Stimulated activated naive CD8-positive, alpha-beta T cell treated with anti-CD3 and anti-CD28 coated beads, Interleukin-15, amount 100 ng/mL, for 72 hours (primary cell): ENCODE measurements at places on chromosomes 11 and 22.

- DNase-seq, result no peak
Measured at GRCh38 chr11:69948256-69949141, 129.3 kb upstream of the FGF3 start.

DNA sequence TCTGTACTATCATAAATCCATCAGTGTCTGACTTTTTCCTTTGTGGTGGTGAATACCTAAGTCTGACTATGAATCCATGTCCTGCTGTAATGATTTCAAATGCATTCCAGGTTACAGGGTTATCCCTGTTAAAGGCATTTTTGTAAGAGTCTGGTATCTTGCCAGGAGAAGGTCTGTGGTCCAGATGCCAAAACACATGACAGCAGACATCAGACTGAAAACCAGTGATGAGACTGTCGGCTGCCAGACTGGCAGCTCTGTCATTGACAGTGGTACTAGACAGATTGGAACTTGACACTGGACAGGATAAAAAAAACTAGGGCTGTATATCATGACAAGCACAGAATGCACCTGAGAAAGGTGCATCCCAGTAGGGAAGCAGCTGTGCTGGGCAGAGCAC lies 301.8 kb upstream of the FAT3 start:
- DNase-seq, result no peak

- no peak for DNase-seq
Measured at GRCh38 chr11:13119361-13119760, 110.2 kb downstream of the RASSF10 start.

- no peak for DNase-seq
Measured at GRCh38 chr11:17766590-17766989, 32.0 kb downstream of the KCNC1 start.

- no peak for DNase-seq
Measured at GRCh38 chr22:12601870-12602779, 2925.9 kb upstream of the OR11H1 start.

DNA sequence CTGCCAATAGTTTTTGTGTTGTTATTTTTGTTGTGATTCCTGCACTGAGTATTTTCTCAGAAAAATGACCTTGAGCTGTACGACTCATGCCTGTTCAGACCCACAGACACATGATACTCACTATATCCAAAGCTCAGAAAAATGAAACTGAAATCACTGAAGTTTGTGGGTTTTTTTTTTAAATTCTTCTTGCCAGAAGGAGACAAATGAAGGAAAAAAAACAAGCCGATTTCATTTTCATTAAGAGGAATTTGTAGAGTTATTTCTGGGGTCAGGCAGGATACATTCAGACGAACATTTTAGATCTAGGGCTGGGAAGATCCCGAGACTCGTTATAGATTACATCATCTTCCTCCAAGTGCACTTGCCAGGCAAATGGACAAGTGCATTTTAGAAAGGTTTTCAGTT lies 60.4 kb downstream of the BMAL1 start:
- no peak for DNase-seq

DNA sequence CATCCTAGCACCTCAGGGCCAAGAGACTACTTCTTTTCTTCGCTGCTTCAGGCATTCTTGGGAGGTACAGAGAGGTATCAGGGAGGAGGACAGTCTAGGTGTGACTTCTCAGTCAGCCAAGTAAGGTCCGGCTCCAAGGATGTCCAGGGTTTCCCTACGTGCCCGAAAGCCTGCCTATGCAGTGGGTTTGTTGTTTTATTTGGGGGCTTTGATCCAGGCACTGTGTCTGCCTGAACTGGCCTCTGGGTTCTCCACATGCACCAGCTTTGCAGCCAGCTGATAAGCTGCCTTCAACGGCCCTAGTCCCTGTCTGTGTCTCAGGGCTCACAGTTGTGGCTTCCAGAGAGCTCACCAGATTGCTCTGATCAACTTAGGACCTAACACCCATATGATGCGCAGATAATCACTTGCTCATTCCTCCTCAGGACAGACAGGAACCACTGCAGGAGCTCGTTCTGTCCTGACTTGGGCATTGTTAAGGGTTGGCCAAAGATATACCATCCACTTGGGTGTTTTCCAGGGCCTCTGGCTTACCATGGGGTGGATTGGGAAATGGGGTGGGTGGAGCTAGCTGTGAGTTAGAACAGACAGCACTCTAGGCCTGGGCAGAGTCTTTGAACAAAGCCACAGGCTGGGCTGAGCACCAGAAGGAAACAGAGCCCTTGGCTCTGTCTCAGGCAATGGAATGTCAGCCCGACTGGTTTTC lies 45.5 kb upstream of the CRYBB3 start:
- no peak for DNase-seq

GRCh38 chr22:47625531-47626427 lies 863.3 kb downstream of the TBC1D22A start:
- no peak for DNase-seq

DNA sequence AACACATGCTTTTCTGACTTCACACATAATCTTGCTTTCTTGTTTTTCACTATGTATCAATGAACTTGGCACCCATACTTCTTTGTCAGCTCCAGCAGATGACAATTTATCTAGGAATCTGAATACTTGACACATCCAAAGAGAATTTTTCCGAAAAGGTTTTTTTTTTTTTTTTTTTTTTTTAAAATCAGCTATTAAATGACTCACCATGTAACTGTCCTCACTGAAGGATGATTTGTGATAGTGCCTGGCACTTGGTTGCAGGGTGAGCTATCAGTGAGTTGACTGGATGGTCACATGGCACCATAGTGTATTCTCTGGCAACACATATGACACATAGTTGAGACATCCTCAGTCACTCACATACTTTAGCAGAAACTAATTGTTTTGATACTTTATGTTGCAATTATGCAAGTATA lies 133.4 kb upstream of the E2F8 start:
- no peak for DNase-seq

DNA sequence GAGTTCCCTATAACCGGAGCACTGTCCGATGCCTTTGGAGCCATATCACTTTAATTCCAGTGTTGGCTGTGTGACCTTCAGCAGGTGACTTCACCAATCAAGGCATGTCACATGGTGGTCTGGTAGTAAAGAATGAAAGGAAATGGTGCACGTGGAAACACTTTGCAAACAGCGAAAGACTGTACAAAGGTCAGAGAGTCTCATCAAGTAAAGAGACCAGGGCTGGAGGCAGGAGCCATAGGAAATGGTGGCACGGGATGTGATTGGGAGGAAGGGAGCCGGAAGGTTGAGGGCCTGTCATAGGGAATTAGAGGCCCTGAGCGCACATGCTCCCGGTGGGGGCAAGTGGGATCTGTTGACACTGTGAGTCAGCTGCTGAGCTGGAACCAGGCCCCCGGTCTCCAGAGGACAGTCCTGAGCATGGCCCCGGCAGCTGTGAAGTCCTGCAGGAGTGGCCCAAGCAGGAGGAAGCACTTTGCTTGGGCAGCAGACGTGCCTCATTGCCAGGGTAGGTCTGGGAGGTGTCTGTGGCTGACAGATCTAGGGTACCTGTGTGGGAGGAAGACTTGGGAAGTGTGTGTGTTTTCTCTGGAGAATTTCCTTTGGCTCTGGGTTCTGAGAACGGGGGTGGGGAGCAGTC lies 2.0 kb downstream of the DAGLA start:
- no peak for DNase-seq

DNA sequence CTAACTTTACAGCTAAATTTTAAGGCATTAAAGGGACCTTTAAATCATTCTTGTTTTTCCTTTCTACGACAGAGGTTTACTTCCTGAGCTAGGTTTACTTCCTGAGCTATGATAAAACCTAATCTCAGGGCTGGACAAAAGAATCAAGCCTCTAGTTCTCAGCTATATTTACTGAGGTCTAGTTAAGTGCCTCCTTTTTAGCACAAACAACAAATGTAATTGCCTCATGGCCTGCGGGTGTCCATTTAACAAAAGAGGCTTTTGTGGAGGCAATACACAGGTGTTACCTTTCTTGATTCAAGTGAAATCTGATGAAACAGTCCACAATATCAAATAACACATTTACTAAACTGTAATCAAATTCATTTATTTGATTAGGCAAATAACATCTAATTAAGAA lies 67.3 kb downstream of the IMMP1L start:
- DNase-seq, result no peak

- DNase-seq, result no peak
Measured at GRCh38 chr11:29963796-29964195, 53.0 kb downstream of the KCNA4 start.

DNA sequence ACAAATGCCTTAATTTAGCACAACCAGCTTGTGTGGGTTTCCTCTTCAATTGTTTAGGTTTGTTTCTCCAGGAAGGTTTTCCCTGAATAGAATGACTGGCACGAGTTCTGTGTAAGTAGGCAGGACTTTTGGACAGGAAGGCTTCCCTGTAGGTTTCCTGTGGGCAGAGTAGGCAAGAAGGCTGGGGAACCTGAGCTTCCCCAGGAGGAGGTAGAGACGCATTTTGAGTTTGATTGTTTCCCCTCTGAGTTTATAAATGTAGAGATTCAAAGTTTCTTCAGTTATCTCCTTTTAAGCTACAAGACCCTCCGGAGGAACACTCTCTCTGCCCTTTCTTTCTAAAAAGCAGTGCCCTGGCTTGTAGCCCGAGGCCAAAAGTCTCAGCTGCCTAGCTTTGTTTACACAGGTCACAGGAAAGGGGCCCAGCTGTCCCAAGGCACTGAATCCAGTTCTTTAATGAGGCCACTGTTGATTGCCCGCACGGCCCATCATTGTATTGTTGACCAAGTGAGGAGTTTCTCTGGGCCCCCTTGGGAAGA lies 66.6 kb upstream of the RDX start:
- no peak for DNase-seq

DNA sequence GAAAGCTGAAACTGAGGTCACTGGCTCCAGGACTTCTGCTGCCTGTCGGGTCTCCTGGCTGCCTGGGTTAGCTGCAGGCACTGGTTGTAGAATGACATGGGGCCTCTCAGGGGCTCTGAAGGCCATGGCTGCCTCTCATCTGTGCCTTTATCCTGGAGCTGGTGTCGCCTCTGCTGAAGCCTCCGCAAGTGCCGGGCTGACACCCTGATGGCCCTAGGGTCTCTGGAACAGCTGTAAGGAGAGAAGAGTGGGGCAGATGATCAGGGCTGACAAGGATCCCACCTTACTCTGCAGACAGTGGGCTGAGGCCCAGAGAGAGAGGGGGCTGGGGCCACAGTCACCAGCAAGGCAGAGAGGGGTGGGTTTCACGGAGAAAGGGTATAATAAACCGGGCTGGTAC lies 4.6 kb downstream of the PLA2G3 start:
- no peak for DNase-seq

- DNase-seq, result no peak
Measured at GRCh38 chr11:75913984-75914383, 99.0 kb downstream of the UVRAG start.

GRCh38 chr11:131138731-131139130 lies 222.5 kb upstream of the SNX19 start:
- DNase-seq, result no peak

DNA sequence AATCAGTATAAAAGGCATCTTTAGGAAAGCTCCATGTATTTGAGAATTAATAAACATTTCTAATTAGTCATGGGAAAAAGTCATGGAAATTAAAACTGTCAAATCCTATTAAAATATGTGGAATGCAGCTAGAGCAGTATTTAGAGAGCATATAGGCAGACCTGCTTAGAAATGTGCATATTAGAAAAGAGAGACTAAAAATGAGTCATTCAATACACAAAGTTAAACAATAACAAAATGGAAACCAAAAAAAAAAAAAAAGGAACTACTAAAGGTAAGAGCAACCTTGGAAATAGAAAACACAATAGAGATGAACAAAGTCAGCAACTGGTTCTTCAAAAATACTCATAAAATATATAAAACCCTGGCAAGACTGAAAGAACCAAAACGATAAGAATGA lies 59.7 kb upstream of the RASSF10 start:
- no peak for DNase-seq

DNA sequence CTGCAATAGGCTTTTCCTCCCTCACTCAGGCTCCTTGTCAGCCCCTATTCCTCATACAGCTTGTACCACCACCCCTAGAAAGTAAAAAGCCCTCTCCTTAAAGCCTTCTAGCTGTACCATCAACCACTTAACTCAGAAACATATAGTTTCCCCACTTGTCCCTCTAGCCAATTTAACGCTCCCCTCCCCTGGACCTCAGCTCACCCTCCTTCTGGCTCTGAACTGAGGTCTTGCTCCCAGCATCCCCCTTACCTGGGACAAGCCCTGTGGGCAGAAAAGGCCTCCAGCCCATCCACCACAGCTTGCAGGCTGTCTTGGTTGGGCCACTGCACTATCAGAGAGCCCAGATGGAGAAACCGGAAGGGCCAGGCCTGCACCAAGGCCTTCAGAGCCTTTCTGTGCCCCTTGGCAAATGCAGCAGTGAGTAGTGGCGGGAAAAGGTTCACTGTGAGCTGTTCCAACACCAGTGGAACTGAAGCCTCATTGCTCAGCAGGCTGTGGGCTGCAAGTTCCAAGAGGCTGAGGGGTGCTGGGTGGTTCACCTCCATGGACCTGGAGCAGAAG lies 12.4 kb upstream of the TOP3B start:
- DNase-seq, result no peak

DNA sequence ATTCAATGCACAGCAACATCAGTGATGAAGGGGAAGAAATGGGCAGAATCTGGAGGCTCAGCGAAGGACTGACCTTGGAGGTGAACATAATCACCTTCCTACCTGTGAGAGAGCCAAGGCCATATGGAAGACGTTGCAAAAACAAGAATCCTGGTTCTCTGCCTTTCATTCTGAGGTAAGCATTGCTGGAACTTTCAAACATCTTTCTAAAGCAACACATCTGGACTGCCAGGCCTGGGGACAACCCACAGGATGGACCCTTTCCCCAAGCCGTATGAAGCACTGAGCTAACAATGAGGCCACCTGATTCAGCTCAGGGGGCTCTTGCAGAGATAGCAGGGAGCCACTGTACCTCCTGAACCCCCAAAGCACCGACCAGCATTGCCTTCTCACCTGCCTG lies 70.5 kb downstream of the ETS1 start:
- DNase-seq, result no peak

GRCh38 chr11:8207080-8208000 lies 38.5 kb upstream of the RIC3 start:
- no peak for DNase-seq

DNA sequence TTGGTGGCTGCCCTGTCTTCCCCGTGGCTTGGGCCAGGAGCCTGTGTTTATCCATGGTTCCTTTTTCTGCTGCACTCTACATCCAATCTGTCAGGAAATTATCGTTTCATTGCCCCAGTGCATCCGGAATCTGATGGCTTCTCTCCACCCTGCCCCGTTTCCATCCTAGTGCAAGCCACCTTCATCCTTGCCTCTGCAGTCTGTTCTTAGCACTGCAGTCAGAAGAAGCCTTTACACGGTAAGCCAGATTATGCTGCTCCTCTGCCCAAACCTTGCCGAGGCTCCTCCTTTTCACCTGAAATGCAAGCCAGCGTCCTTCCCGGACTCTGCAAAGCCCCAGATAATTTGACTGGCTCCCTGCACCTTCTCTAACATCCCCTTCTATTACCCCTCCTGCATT lies 45.1 kb downstream of the PARVG start:
- no peak for DNase-seq

DNA sequence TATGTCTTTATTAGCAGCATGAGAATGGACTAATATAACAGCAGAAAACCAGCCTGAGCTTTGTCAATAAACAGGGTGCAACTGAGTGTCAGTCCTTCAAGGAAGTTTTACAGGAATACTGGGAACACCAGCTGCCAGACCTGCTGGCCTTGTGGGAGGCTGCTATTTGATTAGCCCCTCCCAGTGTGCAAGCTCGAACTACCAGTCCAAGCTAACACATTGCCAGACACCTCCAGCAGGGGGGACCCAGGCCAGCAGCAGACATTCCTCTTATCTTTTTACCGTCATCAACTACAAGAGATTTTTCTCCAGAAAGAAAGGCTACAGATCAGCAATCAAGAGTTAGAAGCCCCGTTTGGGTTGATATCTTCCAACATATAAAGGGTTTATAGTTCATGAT lies 942.8 kb upstream of the TENM4 start:
- no peak for DNase-seq
